ENCODE measurements at places on chromosomes 3 and 15.

- DNase-seq, result no peak
These were observed 152.1 kb downstream of the NEK10 start for GRCh38 chr3:27216955-27217552.

DNA sequence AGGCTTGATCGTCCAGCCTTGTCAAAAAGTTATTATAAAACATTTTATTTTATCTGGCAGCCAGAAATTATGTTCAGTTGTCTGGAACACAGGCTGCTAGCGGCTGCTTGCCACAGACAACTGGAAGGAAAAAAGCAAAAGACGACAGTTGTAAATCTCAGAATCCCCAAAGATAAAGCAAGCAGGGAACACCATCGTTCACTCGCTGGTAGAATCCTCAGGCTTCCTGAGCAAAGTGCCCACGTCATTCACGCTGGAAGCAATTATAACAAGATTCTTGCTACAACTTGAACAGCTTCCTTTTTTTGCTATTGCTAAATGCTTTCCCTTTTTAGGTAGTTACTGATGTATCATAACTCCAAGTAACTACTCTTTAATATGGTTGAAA is 33.6 kb downstream of the ADAMTS17 start:
- no peak for DNase-seq

GRCh38 chr3:40173227-40173721 is 136.2 kb upstream of the EIF1B start:
- no peak for DNase-seq

GRCh38 chr15:70636540-70637165 is 126.7 kb downstream of the UACA start:
- no peak for DNase-seq

DNA sequence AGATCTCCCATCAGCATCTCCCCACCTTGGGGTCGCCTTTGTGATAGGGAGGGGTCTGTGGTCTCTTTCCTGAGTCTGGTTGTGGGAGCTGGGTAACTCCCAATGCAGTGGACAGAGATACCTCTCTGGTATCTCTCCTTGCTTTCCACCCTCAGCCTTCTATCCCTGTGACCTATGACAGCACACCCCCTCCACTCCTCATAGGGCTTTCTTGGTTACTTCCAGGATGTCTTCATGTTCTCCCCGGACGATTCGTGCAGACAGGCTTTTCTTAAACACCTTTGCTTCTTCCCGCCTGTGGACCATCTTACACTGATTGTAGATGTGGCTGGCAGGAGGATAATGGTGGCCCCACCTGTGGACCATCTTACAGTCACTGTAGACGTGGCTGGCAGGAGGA is 14.2 kb upstream of the NRROS start:
- DNase-seq, result no peak
